NCI-H2081 treated with DMSO at 0.1 percent for 48 hours (cell line): ENCODE measurements at places on chromosomes 3 and 15.

DNA sequence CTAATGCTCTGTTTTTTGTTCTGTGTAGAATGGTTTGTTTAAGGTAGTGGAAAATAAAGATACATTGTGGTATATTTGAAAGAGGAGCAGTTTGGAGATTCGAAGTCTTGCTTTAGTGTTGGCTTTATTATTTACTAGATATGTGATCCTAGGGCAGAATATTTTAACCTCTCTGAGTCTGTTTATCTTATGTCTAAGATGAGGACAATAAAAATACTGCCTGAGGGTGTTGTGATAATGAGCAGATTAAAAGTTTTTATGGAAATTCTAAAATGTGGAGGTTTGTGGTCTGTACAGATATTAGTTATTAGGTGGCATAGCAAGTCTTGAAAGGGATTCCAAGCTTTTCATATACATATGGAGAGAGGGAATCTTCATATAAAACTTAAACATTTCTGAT, 15.0 kb downstream of the TCF12 start:
- DNase-seq, result no peak

DNA sequence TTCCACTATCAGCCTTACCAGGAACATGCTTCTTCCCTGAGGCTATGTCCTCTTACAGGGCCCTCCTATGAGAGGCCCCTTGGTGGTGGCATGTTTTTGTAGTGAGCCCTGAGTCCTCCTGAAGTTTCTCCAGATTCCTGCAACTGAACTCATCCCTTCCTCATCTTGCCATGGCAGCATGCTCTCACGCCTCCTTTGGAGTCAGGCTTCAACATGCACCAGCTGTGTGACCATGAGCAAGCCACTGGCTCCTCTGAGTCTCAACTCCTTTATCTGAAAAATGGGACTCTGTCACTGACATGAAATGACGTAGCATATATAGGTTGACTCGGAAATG, 216.3 kb upstream of the TLE3 start:
- no peak for DNase-seq

DNA sequence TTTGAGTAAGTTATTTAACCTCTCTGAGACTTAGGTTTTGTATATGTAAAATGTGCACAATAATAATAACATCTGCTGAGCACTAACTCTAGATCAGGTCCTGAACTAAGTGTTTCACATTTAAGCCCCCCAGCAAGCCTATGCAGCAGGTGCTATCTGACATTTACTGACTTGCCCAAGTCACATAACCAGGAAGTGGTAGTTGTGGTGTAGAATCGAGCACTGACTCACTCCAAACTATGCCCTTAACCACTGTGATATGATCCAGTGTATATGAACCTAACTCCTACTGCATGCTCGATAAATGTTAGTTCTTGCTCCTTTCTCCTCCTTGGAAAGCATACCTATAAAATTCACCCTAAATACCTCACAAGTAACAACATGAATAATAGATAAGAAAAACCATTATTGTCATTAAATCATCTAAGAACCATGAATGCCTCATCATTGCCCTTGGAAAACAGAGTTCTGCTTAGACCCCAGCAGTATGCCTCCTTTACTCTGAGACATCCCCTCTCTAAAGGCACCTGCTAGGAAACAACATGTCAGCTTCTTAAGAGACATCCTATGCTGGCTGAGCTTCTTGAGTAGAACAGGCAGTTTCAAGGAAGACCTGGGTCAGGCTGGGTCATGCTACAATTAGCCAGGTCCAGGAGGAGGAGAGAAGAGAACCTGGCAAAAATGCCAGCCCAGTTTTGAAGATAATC, 3.0 kb upstream of the SHC4 start:
- DNase-seq, result no peak

DNA sequence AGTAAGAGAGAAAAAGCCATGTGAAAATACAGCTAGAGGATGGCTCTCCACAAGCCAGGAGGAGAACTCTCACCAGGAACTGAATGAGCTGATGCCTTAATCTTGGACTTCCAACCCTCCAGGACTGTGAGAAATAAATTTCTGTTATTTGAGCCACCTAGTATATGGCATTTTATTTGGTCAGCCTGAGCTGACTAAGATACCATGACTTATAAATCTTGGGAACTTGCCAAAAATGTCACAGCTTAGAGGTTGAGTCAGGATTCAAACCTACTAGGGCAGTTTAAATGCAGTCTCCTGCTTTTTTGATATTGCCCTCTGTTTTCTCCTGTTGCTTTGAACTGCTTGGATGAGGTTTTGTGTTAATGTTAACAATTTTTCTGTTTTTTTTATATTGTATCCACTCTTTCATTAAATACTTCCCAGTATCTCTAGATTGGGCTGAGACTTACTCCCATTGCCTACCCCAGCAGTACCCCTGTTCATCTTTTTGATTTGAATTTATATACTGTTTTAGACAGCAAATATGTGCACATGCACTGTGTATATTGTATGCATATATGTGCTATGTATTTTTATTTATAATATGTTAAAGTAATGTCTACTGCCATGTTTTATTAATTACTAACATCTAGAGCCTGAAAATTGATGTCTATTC, 1223.2 kb downstream of the OTOL1 start:
- DNase-seq, result no peak

DNA sequence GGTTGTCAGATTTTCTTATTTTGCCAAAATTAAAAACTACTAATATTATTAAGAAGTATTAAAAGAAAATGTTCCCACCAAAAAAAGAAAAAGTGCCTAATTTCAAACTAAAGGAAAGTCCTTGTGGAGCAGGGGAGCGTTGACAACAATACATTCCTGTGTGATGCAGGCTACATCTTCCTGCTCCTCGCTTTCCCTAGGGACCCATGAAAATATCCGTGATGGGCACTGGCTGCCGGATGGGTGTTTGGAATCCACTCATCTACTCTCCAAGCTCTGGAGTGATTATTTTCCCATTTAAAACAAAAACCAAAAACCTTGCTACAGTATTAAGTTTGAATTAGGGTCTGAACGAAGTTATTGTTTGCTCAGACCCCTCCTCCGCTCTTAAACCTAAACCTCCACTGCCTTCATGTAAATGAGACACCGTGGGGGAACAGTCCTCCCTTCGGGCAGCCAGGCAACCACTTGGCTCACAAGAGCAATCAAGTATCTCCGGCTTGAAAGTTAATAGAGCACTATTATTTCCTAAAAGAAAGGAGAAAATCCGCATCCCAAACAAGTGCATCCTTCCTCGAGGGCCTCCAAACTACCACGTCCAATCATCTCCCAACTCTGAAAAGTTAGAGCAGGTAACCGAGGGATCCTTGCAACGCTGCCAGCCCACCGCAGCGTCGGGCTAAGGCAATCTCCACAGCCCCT, 1.5 kb downstream of the ITGB5 start:
- no peak for DNase-seq

- DNase-seq, result no peak
These were observed 8.6 kb downstream of the ZNF445 start for GRCh38 chr3:44468572-44469520.

- no peak for DNase-seq
These were observed 163.6 kb downstream of the KCNMB2 start for GRCh38 chr3:178699810-178700209.

DNA sequence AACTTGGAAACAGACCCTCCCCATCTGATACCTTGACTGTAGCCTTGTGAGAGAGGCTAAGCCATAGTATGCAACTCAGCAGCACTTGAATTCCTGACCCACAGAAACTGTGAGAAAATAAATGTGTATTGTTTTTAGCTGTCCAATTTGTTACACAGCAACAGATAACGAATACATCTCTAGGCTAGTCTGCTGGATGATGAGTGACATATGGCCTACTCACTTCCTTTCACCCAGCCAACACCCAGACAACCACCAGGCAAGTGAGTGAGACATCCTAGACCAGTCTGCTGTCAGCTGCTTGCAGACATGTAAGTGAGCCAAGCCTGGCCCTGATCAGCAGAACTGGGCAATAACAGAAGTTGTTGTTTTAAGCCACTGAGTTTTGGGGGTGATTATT, 19.2 kb upstream of the SMAD6 start:
- DNase-seq, result no peak

DNA sequence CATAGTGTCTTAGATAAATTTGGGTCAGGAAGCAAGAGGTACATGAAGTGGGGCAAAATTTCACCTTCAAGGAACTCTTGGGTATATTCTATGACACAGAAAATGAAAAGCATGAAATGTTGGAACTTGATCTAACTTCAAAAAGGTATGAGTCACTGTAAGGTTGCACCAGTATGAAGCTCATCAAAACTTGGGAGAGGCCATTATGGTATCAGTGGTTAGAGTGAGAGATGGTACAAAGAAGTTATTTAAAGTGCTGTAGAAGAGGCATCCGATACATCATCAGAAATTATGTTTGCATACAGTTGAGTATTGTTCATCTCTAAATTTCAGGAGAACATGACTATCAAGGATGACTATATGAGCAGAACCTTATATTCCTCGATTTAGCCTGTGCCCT, 302.9 kb upstream of the SUCLG2 start:
- no peak for DNase-seq

DNA sequence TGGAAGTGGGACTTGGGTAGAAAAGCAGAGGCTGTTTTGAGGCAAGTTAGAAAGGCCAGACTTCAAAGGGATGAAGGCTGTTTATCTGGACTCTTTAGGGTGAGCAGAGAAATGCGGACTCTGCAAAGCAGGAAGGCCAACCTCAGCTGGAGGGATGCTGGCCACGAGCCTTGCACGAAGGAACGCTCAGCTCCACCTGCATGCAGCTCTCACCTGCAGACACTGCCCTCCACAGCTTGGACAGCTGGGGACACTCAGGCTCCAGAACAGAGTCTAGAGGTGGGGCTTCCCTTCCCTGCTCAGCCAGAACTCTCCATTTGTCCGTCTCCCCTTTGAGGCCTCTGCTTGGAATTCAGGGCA, 229.7 kb downstream of the ADAMTS17 start:
- DNase-seq, result no peak

DNA sequence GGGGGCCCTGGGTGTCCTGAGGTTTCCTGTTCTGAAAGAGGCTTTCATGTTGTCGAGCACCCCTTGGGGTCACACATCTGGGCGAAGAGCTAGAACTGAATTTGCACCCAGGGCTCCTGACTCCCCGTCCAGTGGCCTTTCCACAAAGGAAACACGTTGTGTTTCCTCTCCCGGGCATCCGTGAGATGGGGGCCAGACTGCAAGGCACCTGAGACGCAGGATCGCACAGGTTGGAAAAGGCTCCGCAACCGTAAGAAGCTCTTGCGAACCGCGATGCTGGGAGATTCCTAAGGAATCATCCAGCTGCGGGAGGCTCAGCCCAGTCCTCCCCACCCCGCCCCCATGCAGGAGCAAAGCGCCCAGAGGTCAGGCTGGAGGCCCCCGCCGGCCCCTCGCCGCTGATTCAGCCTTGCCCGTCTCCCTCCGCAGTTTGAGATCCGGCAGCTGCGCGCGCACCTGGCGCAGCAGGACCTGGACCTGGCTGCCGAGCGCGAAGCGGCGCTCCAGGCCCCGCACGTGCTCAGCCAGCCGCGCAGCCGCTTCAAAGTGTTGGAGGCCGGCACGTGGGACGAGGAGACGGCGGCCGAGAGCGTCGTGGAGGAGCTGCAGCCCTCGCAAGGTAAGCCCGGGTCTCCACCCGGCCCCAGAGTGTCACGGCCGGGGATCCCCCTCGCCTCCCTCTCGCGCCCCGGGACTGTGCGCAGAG, 119.6 kb downstream of the ETFA start:
- no peak for DNase-seq

DNA sequence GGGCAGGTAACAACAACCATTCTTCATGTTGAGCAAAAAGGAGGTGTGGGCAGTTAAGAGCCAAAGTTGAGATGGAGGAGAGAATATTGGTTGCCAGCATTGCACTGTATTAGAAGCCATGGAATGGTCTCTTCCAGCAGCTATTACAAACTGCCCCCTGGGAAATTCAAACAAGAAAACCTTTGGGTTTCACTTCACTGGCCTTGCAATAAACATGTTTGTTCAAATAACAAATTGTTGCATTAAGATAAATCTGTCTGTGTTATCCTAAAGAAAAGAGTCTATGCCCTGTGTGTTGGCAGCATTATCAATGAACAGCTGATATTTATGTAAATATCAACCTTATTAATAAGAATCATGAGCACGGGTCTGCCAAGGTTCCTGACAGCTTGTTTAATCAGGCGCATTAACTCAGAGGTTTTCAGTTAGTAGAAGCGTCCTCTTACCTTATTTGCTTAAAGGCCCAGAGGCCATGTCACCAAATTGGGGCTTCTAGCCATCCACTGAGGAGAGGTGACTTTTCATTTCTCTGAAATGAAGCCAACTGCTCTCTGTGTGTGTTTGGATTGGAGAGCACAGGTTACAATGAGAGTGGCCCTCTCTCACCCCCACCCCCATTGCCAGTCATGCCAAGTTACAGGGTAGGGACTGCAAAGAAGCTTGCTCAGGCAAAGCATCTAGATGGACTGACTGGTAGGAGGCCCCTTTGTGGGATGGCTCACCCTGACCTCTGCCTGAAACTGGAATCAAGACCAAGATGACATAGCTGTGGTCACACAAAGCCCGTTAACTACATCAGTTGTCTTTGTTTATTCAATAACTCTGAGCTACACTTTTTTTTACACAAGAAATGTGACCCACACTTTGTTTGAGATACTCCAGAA, 10.5 kb downstream of the FILIP1L start:
- peak; percentile 48 for DNase-seq

GRCh38 chr3:178810181-178810580, 261.4 kb downstream of the ZMAT3 start:
- DNase-seq, result peak; percentile 66

DNA sequence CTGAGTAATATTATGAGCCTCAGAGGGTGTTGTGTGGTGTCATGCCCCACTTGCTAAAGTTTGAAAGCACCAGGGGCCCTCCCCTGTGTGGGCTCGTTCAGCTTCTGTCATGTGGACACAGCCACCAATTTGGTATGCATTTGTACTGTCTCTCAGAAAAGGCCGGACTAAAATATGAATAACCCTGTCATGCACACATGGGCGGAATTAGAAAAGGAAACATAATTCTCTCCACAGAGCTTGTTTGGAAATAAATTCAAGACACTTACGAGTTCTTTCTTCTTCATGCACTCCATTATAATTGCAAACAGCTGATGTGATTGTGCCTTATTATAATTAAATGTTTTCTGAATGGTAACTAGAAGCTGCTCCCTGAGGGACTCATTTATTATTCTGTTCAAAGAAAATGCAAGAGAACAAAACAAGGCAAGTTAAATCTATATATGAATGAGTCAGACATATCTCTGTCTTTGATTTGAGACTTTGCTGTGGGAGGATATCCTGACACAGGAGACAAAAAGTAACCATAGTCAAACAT, 39.1 kb downstream of the TRPM1 start:
- no peak for DNase-seq

GRCh38 chr3:152300029-152300731, 31.5 kb downstream of the MBNL1 start:
- DNase-seq, result no peak

DNA sequence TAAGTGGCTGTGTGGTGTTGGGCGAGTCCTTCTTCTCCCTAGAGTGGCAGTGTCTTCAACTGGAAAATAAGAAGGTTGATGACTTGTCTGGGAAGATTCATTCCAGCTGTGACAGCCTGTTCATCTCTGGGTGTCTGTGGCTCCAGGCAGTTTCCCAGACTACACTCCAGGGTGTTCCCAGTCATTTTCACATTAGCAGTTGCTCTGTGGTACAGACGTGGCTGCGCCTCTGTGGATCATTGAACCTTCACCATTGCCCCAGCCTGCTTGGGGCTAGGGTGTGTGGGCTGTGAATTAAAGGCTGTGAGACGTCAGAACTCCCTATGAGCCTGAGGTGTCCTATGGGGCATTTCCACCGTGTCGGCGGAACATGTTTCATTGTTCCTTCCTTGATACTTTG, 239.6 kb upstream of the NR2E3 start:
- no peak for DNase-seq
